ENCODE measurements at places on chromosomes 4 and X.

- no peak for DNase-seq
Observed at GRCh38 chr4:23455456-23456158, 434.2 kb downstream of the PPARGC1A start.

DNA sequence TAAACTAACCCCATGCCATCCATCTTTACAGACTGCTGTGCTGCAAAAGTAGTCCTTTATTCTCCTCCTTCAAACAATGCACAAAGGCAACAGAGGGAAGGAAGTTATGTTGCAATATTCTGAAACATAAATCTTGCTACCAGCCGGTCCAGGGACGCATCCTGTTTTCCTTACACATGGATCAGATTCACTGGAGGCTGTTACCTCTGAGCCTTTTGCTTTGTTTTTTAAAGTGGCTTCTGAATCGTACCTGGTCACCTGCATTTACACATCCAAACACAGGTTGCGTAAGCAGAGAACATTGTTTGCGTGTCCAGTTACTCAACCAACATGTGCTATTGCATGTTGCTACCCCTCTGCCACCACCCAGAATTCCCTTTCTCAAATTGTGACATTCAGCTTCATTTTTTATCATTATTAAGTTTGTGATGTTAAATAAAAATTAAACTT, 8.8 kb downstream of the PPARGC1A start:
- DNase-seq = no peak

DNA sequence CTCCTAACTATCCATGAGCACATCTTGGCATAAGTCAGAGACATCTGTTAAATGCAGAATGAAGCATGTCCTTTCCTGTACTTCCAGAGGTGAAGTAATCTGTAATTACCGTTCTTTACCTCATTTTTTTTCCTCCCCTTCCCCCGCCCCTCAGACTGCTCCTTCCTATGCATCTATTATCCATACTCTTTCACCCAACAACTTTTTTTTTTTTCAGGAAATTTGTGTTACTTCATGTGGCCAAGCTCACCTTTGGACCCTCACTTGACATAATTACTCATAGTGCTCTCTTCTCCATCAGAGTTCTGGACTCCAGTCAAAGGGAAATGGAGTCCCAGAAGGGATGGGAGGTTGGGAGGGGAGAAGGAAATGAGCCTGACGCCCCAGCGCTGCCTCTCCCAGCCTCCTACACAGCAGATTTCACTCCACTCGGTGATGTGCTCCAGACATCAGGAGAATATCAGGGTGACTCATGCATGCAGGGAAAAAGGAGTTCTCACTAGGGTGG, 568.8 kb downstream of the STIM2 start:
- no peak for DNase-seq

DNA sequence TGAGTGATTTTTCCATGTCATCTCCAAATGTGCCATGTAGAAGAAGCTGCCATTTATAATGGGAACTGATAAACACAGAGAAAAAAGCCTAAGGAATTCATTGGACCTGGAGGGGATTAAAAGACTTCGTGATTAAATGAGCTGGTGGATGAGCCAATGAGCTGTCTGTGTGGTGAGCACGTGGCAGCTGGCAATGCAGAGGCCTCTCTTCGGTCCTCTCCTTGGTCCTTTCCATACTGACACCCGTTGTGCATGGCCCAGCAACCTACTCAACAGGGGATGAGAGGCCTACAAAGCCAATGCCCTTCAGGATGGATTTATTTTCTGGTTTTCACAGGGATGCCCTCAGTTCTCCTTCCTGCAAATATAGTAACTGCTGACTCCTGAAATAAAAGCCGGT, 87.7 kb upstream of the STS start:
- DNase-seq = no peak

- DNase-seq = no peak
Observed at GRCh38 chrX:47723083-47723482, 64.1 kb upstream of the UXT start.

- no peak for DNase-seq
Observed at GRCh38 chrX:36957425-36958328, 50.5 kb upstream of the FAM47C start.

DNA sequence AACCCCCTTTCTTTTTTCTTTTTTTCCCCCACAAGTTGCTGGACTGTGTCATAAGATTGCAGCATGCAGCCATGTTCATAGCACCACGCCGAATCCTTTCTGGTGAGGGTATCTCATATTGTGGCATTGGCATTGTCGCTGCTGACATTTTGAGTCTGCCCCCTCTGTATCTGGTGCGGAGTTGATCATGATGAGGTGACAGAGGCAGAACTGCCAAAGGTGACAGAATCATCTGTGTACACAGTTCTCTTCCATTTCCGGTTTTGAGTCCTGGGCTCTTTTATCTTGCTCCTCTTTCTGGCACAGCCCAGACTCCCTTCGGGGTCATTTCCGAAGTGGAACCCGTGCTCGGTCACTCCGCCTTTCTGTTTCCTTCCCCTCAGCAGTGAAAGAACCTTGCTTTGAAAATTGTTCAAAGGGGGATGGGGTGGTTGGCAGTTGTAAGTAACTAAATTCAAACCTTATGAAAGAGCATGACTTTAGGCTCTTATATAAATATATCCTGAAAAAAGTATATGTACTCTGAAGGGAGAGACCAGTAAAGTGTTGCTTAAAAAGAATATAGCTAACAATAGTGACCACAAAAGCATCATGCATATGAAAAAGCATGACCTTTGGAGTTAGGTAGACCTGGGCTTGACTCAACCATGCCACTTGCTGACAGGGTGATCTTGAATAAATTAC, 55.0 kb upstream of the BMP2K start:
- DNase-seq = peak; percentile 43

DNA sequence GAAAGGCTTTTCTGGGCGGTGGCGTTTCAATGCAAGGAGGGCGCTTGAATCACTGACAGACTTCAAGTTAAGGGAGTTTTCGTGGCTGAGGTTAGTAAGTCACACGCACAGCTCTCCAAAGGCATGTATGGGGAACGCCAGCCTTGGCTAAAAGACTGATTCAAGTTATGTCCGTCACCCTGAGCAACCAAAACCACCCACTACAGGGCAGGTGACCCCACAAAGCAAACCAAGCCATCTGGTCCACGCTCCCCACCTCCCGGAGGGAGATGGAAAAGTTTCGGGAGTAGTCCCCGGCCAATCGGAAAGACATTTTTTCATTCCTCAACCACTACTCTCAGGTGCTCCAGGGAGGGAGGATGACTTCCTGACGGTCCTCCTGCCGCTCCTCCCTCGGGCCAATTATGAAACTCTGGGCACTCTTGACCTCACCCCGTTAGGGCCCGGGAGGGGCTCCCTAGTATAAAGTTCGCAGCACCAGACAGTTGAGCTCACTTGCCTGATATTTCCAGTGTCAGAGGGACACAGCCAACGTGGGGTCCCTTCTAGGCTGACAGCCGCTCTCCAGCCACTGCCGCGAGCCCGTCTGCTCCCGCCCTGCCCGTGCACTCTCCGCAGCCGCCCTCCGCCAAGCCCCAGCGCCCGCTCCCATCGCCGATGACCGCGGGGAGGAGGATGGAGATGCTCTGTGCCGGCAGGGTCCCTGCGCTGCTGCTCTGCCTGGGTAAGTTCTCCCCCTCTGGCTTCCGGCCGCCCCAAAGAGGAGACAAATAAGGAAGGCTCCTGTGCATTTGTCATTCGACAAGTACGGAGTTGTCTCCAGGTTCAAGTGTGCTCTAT, at the start of gene EREG:
Gene EREG (plus strand): TSS at position 494 of the 840 bp plus-strand sequence. CDS start 164 bp downstream, at position 658.
- no peak for DNase-seq

- no peak for DNase-seq
Observed at GRCh38 chrX:37959212-37960021, 46.9 kb upstream of the SYTL5 start.

- DNase-seq = no peak
Observed at GRCh38 chr4:100986360-100986868, 360.9 kb downstream of the PPP3CA start.

DNA sequence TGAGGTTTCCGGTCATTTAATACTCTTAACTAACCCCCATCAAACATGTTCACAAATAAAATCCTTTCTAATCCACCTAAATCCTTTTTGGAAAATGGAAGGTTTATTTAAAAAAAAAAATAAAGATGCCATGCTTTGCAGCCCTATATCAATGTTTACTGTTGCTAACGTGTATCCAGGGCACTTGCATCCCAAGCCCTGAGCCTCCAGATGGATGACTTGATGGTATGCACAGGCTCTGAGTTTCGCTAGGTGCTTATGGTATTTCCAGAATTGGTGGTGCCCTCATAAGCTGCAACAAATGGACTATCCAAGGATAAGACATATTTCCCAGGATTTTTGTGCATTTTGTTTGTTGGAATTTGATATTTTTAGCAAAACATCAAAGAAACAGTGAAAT, 257.7 kb downstream of the PRDM5 start:
- no peak for DNase-seq

DNA sequence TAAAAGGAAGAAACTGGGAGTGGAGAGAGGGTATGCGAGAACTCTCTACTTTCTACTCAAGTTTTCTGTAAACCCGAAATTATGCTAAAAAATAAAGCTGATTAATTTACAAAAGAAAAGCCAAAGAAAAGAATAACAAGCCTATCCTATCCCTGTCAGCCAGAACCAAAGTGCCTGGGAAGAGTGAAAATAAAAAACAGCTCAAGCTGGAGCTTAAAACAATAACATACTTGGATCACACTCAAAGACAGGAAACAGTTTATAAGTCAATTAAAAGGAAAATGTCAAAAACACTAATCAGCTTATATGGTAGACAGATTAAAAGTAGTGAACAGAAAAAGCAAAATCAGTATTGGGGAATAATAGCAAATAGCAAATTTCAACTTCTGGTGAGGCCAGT, 139.4 kb downstream of the FRYL start:
- no peak for DNase-seq

DNA sequence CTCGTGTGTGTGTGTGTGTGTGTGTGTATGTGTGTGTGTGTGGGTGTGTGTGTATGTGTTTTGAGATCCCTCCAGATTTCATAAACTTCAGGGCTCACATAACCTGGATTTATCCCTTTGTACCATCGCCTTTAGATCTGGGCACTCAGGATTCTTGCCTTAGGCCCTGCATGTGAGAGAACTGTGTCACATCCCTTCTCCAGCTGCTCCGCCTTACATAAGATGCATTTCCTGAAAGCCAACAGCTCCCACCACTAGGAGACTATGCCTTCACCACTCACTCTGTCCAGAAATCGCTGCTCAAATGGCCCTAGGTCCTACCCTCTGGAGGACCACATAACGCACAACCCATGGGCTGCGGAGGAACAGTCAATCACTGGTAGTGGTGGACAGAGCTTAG, 348.8 kb downstream of the CCSER1 start:
- DNase-seq = no peak

DNA sequence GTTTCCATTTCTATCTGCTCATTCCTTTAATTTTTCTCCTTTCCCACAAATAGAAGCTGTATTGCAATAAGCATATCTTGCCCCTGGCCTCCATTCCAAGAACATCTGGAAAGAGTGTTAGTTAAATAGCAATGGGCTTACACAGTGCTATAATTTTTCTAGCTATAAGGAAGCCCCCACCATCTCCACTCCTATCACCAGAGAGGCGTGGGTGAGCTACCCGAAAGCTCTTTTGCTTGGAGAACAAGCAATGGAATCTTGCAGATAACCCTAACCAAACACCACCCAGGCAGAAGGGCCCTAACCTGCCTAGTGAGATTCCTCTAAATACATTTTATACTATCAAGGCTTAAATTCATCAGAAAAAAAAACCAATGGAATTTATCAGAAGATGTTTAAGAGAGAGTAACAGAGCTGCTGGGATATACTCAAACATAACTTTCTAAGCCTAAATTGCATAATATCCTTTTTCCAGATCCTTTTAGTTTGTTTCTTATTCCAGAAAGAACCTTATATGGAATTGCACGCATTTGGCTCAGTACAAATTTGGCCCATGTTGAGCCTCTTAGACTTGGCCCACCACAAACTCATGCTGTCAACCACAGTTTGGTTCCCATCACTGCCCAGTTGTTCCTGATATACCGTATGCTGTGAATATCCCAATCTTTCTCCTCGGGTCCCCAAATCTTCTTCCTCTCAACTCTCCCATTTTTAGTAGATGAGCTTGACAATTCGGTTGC, 91.6 kb upstream of the PLAC1 start:
- no peak for DNase-seq

DNA sequence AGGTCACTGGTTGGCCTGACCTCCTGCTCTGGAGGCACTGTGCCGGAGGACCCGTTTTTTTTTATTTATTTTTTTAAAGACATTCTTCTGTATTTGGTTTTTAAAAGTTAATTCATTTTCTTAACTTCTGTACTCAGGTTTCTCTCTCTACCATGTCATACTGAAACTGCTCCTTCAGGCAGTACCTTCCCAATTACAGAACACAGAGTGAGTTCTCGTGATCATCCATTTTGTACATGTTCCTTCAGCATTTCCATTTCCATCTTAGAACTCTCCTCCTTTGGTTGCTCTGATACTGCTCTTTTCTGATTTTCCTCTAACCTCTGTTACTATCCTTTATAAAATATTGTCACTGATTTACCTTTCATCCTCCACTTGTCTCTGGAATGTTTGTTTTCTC, 17.9 kb downstream of the UBE2K start:
- DNase-seq = no peak

GRCh38 chr4:165331823-165332222, 4.4 kb downstream of the MSMO1 start:
- no peak for DNase-seq

GRCh38 chr4:89000844-89001360, 56.1 kb downstream of the FAM13A start:
- DNase-seq = no peak

DNA sequence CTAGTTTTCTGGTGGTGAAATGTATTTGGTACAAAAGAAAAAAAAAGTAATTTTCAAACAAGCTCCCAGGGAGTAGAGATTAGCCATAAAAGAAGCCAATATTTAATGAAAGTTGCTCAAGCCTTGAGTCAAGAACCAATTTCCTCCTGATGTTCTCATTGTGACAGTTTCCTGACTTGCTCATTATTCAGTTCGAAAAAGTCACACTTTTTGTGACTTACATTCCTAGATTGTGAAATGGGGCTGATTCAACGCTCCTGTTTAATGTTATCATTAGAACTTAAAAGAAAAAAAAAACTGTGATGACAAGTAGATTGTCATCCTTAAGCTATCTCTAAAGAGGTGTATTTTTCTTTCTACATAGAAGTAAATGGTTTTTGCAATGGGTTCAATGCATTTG, 122.6 kb upstream of the BMPR1B start:
- no peak for DNase-seq

GRCh38 chrX:150594584-150594983, 26.2 kb downstream of the MTM1 start:
- no peak for DNase-seq

GRCh38 chrX:110167952-110168451, 149.9 kb downstream of the AMMECR1 start:
- peak; percentile 54 for DNase-seq

GRCh38 chr4:73420615-73421014, 15.4 kb upstream of the AFP start:
- DNase-seq = no peak

GRCh38 chr4:183407128-183407585, 37.3 kb upstream of the CDKN2AIP start:
- peak; percentile 91 for DNase-seq

- no peak for DNase-seq
Observed at GRCh38 chr4:124090021-124090420, 622.5 kb downstream of the ANKRD50 start.
